ENCODE measurements at places on chromosomes 11 and 22. TPM values are rescaled to one million over a fixed set of nuclear protein-coding genes. Genes with fewer than 3 reads are reported as not detected.
A peak's percentile ranks its signal among the peaks of the same experiment; 100 is the strongest.

GRCh38 chr11:71452199-71453036 is 585 bp upstream of the NADSYN1 start:
- DNase-seq, result no peak

The MAPK11 gene
- polyA plus RNA-seq, result 7.3 TPM

The FGF19 gene
- 0.62 TPM for polyA plus RNA-seq

- DNase-seq, result no peak
Measured at GRCh38 chr22:26542831-26543230, 30.6 kb upstream of the TFIP11 start.

- no peak for DNase-seq
Measured at GRCh38 chr11:93804879-93805278, 20.8 kb downstream of the MED17 start.

DNA sequence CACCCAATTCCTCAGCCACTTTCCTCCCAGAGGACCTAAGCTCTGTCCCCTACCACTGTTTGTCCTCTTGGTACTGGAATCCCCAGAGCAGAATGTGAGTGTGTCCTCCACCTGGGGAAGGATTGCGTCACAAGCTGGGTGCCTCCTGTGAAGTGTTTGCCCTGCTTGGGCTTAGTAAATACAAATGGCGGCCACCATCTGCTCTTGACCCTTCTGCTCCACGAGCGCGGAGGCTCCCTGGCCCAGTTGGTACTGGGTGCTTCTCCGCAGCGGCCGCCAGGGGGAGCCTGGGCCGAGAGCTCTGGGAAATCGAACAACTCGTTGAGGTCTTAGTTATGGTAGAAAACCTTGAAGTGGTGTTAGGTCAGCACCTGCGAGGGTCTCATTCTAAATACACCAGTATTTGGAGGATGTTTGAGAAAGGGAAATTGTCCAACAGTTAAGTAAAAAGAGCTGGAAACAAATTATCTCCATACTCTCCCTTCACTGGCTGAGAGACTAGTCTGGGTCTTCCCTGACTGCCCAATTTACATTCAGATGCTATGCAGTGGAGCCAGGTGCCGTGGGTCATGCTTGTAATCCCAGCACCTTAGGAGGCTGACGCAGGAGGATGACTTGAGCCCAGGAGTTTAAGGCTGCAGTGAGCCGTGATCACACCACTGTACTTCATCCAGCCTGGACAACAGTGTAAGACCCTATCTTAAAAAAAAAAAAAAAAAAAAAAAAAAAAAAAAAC is 74.6 kb upstream of the TEAD1 start:
- no peak for DNase-seq

The CPT1A gene
- polyA plus RNA-seq, result 33.8 TPM

- no peak for DNase-seq
Measured at GRCh38 chr11:96254854-96255253, 88.1 kb downstream of the MAML2 start.

The NR1H3 gene
- polyA plus RNA-seq, result 41.8 TPM

- DNase-seq, result no peak
Measured at GRCh38 chr22:20080776-20081654, 974 bp downstream of the DGCR8 start.

The MS4A15 gene
- not detected for polyA plus RNA-seq

The ST14 gene
- 39.5 TPM for polyA plus RNA-seq

DNA sequence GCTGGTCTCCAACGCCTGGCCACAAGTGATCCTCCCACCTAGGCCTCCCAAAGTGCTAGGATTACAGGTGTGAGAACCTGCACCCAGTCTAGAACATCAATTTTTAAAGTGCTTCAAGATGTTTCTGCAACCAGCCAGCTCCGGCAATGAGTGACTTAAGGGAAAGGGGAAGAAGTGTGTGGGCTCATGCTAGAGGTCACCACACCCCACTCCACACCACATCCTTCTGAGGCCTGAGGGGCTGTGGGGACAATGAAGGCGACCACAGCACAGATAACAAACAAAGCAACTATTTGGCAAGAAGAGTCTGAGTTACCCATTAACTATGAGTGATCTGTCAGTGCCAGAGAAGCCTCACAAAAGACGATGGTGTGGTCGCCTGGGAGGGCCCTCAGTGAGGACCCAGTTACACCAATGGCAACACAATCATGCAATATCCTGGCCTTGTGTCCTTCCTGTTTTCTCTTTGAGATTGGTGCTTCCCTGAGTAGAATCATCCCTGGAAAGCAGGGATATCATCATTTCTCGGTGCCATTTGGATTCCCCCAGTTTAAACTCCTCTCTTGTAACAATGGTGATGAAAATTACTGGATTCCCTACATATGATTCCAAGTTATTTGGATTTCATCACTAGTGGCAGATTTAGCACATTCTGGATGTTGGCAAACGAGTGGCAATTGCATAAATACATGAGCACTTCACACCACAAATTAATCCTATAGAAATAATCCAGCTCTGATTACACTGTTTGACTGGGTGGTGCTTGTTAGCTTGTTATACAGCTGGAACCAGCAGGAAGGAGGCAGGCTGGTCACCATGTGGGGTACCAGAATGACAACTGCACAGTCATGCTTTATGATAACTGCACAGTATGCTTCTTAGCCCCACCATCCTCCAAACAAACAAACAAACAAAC is 18.4 kb downstream of the ABTB2 start:
- no peak for DNase-seq

GRCh38 chr11:116438651-116439360 is 334.0 kb downstream of the BUD13 start:
- DNase-seq, result no peak

DNA sequence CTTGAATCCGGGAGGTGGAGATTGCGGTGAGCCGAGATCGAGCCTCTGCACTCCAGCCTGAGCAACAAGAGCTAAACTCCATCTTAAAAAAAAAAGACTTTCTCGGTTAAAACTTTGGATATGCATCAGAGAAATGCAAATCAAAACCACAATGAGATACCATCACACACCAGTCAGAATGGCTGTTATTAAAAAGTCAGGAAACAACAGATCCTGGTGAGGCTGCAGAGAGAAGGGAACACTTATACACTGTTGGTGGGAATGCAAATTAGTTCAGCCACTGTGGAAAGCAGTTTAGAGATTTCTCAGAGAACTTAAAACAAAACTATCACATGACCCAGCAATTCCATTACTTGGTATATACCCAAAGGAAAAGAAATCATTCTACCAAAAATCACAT is 619.4 kb upstream of the KIRREL3 start:
- DNase-seq, result no peak

DNA sequence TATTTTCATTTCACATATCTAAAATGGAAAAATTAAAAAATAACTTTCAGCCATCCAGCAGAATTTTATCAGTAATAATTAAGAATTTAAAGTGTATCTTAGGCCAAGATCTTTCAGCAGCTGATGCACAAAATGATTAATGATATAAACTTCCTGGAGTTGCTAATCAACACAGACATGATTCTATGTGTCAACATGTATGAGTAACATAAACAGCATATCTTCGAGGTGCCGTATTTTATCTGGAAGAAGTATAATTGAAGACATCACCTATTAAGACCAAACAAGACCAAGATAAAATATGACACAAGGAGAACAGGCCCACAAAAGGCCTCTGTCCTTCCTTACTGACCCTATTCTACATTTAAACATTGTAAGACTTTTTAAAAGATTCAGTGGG is 45.2 kb downstream of the SLC5A12 start:
- no peak for DNase-seq

The UBQLN3 gene
- not detected for polyA plus RNA-seq

GRCh38 chr11:128205796-128206195 is 381.6 kb downstream of the ETS1 start:
- no peak for DNase-seq

The CASP5 gene
- polyA plus RNA-seq, result not detected

- DNase-seq, result peak; percentile 16
Measured at GRCh38 chr11:82682003-82682751, 51.5 kb downstream of the FAM181B start.

The C11orf87 gene
- polyA plus RNA-seq, result 0.17 TPM
